Renal pelvis (tissue), 12 donors: ENCODE measurements at places on chromosomes 6 and 20.

DNA sequence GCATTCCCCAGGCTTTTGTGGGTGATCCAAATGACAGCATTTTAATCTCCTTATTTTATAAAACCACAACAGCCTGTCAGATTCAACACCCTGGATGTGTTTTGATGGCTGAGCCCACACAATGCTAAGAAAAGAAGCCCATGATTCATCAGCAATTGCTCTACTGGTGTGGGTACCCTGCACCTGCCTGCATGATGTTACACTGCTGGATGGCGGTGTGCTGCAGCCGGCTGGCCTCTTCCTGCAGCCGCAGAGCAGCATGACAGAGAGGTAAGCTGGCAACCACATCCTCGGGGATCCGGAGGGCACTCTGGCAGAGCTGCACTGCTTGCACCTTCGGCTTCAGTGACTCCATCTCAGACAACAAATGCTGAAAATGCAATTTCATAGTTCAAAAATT is 327.5 kb downstream of the SYNE1 start:
- no peak for DNase-seq

GRCh38 chr20:37922016-37922415 is 19.1 kb downstream of the VSTM2L start:
- DNase-seq: no peak

DNA sequence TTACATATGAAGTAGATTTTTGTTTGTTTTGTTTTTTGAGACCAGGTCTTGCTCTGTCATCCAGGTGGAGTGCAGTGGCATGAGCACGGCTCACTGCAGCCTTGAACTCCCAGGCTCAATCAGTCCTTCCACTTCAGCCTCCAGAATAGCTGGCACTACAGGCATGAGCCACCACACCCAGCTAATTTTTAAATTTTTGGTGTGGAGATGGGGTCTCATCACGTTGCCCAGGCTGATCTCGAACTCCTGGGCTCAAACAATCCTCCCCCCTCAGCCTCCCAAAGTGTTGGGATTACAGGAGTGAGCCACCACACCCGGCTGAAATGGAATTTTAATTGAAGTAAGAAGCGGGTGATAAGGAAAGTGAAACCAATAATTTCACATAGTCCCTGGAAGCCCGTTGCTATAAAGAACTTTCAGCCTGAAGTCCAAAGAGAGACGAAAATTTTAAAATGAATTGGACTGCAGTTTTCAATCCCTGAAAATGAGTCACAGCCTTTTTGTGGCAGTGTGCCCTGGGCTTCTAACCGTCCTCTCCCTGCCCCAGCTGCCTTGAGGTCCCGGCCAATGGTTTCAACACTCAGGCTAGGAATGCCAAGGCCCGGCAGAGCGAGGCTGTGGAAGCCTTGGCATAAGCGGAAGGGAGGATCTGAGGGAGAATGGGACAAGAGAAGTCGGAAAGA is 757 bp downstream of the RAET1E start:
- no peak for DNase-seq

- DNase-seq: no peak
Measured at GRCh38 chr6:11242711-11243110, 10.2 kb upstream of the NEDD9 start.

- DNase-seq: no peak
Measured at GRCh38 chr20:8898823-8899222, 170.1 kb upstream of the PLCB4 start.

GRCh38 chr6:22716721-22717120 is 147.4 kb downstream of the HDGFL1 start:
- DNase-seq: no peak

DNA sequence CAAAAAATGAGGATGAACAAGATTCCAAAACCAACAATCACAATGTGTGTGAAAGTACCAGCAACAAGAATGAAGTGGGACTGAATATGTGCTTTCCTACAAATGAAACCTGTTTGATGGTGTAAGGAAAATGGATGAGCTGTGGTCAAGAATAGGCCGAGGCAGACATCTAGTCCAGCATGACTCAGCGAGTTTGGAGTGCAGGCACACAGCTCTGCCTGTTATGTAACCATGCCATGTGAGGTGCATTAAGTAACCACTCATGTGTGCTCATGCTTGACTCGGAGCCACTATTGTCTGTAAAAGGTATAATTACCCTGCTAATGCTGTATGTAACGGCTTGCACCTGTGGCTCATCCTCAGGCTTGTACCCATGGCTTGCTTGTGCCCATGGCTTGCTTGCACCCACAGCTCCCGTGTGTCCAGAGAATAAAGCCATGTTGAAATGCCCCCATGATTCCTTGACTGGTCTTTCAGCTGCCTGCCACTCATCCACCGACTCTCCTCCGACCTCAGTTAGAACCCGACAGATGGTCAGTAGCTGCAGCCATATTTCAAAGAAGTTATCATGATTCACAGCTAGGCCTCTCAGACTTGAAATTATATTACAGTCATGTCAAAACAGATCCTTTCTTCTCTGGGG is 98.7 kb downstream of the BACH2 start:
- no peak for DNase-seq

DNA sequence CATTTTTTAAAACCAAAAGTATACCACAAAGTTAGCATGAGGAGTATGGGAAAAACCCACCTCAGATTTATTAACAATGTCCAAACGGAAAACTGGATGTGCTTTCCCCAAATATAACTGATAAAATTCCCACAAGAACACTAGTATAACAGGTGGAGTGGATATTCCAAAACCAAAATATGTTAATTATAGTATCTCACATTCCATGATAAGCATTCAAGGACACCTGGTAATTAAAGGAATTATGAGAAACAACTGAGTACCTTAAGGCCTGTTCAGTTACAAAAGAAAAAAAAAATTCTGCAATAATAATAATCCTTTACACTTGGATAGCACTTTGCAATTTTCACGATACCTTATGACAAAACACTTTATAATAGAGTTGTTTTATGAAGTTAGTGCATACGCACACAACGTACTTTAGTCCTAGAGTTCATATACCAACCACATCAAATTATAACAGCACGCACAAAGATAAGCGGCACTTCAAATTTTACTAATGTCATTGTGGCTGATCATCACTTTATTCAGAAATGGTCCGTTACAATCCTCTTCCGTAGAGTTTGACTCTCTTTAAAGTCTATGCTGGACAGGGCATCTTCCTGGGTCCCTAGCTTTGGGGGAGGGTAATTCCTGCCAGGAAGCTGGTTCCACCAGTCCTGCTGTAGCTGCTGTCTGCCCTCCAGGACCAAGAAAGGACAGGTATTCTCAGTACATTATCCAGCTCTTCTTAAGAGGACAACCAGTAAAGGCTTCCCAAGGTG is 1.7 kb downstream of the CDK19 start:
- no peak for DNase-seq

DNA sequence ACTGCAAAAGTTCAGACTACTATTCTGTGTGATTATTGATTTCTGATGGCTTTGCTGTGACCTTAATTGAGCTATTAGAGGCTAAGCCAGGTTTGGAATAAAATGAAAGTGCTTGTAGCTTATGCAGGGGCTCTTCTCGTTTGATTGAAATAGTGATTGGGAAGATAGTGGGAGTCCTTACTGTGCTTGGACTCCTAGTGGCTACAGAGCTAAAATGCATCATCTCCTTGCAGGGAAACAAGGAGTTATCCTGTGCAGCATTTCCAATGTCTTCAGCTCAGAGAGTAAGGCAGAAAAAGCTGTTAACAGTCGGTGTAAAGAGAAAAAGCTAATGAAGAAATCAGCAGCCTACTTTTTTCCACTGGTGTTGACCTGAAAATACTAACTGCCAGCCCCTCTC is 173.5 kb downstream of the SLC35F1 start:
- DNase-seq: no peak

DNA sequence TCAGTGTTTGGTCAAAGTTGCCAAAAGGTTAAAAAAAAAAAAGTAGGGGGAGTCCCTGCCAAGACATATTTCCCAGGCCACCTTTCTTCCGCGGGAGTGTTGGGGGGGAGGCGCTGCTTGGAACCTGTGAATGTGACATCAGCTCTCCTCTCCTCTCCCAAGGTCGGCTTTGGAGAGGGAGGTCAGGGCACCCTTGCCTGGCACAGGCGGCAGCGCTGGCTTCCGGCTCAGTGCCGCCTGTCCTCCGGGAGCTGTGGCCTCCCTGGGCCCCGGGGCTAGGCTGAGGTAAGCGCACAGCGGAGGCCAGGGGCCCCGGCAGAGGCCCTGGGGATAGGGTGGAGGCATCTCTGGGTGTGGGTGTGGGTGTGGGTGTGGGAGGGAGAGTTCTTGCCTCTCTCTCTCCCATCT is 1.9 kb upstream of the EDN1 start:
- no peak for DNase-seq

DNA sequence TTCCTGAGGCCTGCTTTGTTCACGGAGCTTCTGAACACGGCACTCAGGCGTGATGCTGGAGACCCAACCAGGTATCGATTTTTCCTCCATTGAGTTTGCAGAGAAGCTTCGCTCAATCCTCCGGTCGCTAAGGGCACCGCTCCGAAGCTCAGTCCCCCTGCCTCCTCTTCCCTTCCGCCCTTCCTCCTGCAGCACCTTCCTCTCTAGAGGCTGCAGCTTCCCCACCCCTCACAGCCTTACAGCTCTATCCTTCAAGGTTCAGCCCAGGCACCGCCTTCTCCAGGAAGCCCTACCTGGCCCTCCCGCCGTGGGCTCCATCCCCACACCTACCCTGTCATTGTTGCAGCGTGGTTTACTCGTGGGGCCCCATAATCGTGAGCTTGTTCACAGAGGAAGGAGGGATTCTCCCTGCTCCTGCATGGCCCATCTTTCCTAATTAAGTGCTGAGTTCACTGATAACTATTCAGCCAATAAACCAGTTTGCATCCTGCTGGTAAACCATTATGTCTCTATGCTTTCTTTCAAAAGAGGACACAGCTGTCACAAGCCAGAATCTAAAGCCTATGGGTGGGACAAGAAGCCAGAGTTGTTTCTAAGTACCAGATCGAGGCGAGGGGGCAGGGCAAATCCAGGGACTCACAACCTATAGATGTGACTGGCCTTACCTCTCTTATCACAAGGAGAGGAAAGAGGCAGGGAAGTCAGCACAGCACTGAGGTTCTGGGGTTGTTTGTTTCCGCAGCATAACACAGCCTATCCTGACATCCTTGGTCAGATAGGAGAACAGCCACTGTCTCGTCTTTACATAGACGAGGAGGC is 152.0 kb downstream of the GRM4 start:
- no peak for DNase-seq

DNA sequence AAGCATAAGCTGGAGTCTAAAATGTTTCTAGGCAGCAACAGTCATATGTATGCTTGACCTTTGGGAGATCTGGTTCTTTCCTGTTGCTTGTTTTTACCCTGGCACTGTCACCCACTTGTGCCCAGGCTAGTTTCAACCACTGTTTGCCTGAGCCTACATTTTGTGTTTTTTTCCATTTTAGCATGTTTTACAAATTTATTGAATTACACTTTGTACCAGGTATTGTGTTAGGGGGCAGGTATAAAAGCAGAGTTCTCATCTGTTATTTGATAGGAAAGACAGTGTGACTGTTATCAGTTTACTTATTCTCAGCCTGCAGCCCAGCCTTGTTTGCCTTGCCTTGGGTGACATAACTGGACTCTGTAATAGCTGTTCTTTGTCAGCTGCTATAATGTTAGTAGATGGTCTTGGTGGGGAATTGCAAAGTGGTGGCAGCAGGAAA is 147.0 kb downstream of the CDKAL1 start:
- DNase-seq: no peak

- no peak for DNase-seq
Measured at GRCh38 chr6:148295261-148295887, 47.3 kb upstream of the SASH1 start.

- DNase-seq: no peak
Measured at GRCh38 chr6:14719270-14719669, 526.6 kb upstream of the JARID2 start.

DNA sequence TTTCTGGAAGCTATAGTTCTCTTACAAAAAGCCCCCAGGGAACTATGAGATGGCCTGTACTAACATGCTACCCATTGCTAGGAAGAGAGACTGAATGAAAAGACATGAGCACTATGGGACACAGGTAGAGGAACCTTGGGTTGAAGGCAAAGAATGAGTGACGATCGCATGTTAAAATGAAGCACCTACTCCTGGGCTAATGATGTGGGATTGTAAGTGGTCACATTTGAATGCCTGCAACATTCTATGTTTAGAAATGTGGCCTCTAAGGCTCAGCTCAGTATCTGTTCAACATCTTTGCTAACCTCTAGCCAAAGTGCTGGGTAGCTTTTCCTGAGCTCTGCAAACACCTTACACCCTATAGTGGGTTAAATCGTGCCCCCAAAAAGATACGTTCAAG is 5.2 kb upstream of the ZC3H12D start:
- no peak for DNase-seq

DNA sequence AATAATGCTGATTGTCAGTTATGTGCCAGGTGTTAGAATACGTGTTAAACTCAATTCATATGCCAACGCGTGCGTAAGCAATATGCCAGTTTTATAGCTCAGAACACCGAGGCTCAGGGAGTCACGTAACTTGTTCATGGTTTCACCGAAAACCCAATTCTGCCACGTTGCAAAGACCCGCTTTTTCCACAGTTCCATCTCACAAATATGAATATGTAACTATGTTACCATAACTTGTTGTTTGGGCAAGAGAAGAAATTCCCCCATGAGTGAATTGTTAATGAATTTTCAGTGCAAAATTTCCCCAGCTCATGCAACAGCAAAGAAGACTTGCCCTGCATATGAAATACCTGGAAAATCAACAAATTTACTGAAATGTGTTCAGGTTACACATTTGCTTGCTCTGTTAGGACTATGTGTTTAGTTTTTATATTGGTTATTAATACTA is 30.1 kb downstream of the SF3B5 start:
- no peak for DNase-seq

DNA sequence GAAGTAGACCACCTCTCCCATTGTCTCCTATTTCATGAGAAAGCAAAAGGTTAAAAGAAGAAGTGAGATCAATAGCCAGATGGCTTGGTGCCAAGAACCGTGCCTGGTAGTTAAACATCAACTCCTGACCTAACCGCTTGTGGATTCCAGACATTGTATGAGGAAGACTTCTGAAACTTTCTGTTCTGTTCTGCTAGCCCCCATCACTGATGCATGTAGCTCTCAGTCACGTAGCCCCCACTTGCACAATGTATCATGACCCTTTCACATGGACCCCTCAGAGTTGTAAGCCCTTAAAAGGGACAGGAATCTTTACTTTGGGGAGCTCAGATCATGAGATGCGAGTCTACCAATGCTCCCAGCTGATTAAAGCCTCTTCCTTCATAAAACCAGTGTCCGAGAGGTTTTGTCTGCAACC is 301.2 kb downstream of the RNGTT start:
- no peak for DNase-seq

GRCh38 chr20:19631410-19631809 is 126.6 kb upstream of the RIN2 start:
- DNase-seq: no peak

GRCh38 chr6:154726887-154727286 is 6.3 kb upstream of the SCAF8 start:
- DNase-seq: no peak
